ENCODE measurements at places on chromosomes 6 and 20.
A peak's percentile ranks its signal among the peaks of the same experiment; 100 is the strongest.

- DNase-seq = no peak
These were observed 308.2 kb upstream of the SGK1 start for GRCh38 chr6:134626086-134626485.

GRCh38 chr6:82045965-82046756, 201.4 kb downstream of the IBTK start:
- DNase-seq = peak; percentile 59

GRCh38 chr6:33983721-33984465, 162.0 kb downstream of the GRM4 start:
- no peak for DNase-seq

GRCh38 chr6:1263039-1263849, 48.7 kb upstream of the FOXQ1 start:
- peak; percentile 94 for DNase-seq

- no peak for DNase-seq
These were observed 10.1 kb upstream of the ZNF337 start for GRCh38 chr20:25706793-25707192.

GRCh38 chr6:163489584-163489983, 75.1 kb downstream of the QKI start:
- DNase-seq = no peak

GRCh38 chr6:84772428-84773132, 8.2 kb upstream of the TBX18 start:
- no peak for DNase-seq

- DNase-seq = no peak
These were observed 127.6 kb downstream of the TTLL2 start for GRCh38 chr6:167452338-167453081.

DNA sequence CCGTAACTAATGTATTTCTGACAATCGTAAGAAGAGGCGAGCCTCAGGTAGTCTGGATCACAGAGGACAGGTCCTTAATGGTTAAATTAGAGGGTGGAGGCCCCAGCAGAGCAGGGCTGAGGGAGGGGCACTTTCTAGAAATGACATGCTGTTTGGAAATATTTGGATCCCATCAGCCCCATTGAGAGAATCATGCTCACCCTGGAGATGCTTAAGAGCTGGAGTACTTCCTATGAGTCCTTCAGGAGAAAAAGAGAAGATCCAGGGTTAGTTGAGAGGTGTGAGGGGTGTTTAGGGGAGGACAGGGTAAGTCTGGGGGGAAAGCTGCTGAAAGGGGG, 123.0 kb downstream of the TCP11 start:
- DNase-seq = no peak

- DNase-seq = no peak
These were observed 363.8 kb downstream of the RNGTT start for GRCh38 chr6:88599571-88599970.

DNA sequence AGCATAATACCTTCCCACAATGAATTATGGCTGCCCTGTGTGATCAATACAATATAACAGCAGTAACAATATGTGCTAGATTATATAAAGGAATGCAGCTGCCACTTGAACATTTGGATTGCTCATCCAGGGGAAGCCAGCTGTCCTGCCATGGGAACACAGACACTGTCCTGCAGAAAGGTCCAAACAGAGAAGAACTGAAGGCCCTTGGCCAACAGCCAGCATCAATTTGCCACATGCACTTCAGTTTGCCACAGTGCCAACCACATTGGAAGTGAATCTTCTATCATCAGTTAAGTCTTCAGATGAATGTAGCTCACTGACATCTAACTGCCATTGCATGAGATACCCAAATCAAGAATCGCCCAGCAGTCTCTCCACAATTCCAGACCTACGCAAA, 332.4 kb downstream of the PRKN start:
- no peak for DNase-seq

- peak; percentile 44 for DNase-seq
These were observed 630 bp downstream of the PPP1R3G start for GRCh38 chr6:5085648-5086293.

- no peak for DNase-seq
These were observed 199.9 kb upstream of the SOX4 start for GRCh38 chr6:21393441-21394165.

Measured in fibroblast of villous mesenchyme (primary cell).